ENCODE measurements at places on chromosomes 3 and 15.

- peak; percentile 33 for DNase-seq
Measured at GRCh38 chr3:50230794-50231125, 5.2 kb upstream of the GNAI2 start.

- no peak for DNase-seq
Measured at GRCh38 chr3:152443212-152444023, 174.7 kb downstream of the MBNL1 start.

- no peak for DNase-seq
Measured at GRCh38 chr15:101461097-101461496, 28.4 kb downstream of the PCSK6 start.

DNA sequence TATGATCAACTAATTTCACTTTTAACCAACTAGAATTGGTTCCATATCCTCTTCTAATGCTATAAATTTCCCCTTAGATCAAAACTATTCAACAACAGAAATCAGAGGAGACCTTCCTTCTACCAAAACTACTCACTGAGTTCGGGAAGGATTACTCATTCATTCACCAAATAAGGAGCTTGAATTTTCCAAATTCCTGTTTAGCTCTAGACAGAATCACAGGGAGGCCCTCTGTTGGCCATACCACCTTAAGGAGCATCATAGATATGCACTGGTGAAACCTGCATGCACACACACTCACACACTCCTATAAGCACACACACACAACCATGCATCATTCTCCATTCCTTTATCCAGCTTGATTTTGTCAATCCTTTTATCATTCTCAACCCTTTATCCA lies 49.0 kb downstream of the SUCLG2 start:
- peak; percentile 76 for DNase-seq

- DNase-seq, result peak; percentile 64
Measured at GRCh38 chr3:126245811-126246727, 65.7 kb upstream of the ALDH1L1 start.

- no peak for DNase-seq
Measured at GRCh38 chr3:122947196-122947595, 80.4 kb downstream of the SEMA5B start.

- no peak for DNase-seq
Measured at GRCh38 chr15:98876451-98877369, 130.9 kb downstream of the PGPEP1L start.

- no peak for DNase-seq
Measured at GRCh38 chr15:79172801-79173460, 82.4 kb upstream of the RASGRF1 start.

DNA sequence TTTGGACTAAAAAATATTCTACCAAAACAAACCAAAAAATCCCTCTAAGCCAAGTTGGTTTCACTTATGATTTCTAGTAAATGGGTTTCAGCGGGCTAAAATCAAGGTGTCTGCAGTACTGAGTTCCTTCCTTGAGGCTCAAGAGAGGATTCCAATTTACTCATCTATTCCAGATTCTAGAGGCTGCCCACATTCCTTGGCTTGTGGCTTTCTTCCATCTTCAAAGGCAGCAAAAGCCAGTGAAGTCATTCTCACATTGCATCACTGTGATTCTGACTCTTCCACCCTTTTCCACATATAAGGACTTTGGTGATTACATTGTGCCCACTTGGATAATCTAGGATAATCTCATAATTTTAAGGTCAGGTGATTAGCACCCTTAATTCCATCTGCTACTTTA lies 48.1 kb downstream of the DPPA2 start:
- no peak for DNase-seq

DNA sequence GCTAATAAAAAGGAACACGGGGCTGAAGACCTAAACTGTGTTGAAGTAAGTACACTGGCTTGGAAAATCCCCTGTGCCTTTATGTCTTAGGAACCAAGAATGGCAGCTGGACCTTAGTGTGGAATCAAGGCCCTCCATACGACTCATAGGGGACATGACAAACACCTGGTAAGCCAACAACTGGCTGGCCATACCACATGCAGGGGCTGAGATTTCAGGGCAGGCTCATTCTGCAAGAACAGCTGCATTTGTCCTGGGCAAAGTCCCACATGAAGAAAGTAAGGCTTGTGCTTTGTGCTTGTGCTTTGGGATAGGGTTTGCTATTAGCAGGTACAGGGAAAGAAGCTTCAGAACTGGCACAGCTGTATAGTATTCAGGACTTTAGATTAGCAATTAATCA lies 18.0 kb downstream of the ETV5 start:
- no peak for DNase-seq

DNA sequence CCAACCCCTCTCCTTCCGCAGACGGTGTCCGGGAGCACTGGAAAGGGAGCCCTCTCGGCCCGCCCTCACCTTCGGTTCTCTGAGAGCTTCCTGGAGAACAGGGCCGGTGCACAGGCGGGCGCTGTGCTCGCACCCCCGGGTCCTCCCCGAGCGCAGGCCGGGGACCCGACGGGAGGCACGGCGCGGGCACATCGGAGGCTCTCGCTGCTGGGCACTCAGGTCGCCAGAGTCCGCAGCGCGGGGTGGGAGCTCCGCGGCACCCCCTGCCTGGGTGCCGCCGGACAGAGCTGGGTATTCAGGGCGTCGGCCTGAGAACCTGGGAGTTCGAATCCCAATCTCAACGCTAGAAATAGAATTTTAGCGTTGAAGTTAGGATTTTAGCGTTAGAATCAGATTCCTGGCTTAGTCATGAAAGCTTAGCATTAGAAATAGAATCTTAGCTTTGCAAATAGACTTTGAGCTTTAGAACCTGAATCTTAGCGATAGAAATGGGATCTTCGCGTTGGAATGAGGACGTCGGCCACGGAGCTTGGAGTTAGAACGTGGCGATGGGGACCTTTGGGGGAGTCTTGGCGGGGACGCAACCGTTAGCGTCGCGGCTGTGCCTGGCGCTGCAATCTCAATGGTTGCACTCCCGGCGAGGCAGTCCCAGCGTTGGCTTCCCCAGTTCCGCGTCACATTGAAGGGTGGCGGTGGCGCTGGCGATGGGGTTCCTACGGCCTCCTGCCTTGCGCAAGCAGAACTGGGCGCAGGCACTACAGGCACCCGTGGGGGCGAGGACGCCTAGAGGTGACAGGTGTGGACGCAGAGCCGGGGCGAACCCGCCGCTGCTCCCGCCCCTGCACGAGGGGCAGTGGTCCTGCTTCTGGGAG lies 549 bp downstream of the TRH start:
- DNase-seq, result no peak

DNA sequence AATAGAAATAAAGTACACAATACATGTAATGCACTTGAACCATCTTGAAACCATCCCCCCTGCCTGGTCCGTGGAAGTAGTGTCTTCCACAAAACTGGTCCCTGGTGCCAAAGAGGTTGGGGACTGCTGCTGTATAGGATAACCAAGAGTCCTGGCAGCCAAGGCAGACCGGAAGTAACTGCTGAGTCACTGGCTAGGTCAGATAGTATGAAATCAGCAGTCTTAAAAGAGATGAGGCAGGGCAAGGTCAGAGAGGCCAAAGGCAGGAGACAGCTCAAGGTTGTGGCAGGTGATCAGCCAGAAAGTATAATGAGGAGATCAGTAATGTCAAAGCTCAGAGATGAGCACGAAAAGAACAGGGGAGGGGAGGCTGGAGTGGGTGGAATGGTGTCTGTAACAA lies 60.2 kb downstream of the MAP3K13 start:
- DNase-seq, result peak; percentile 11

DNA sequence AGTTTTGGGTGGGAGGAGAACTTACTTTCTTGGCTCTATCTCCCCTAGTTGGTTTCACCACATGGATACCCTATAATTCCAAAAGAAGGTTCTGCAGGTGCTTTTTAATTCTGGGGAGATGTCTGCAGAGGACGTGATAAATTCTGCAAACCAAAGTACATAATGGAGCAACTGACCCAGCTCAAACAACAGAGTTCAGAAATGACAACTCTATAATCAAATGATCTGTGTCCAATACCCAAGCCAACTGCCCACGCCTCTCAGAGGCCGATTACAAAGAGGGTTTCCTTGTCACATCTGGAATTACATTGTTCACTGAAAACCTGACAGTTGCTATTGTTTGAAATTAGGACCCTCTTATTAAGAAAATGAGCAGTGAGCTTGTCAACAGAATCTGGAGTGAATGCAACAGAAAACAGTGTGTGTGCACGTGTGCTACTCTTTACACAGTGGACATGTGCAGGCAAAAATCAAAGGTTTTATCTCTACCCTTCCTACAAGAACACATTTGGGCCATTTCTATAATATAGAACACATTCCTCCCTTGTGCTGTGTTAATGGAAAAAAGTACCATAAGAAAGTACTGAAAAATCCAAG lies 593.0 kb downstream of the MAGI1 start:
- no peak for DNase-seq

- DNase-seq, result no peak
Measured at GRCh38 chr15:53982071-53982680, 3.9 kb downstream of the UNC13C start.

DNA sequence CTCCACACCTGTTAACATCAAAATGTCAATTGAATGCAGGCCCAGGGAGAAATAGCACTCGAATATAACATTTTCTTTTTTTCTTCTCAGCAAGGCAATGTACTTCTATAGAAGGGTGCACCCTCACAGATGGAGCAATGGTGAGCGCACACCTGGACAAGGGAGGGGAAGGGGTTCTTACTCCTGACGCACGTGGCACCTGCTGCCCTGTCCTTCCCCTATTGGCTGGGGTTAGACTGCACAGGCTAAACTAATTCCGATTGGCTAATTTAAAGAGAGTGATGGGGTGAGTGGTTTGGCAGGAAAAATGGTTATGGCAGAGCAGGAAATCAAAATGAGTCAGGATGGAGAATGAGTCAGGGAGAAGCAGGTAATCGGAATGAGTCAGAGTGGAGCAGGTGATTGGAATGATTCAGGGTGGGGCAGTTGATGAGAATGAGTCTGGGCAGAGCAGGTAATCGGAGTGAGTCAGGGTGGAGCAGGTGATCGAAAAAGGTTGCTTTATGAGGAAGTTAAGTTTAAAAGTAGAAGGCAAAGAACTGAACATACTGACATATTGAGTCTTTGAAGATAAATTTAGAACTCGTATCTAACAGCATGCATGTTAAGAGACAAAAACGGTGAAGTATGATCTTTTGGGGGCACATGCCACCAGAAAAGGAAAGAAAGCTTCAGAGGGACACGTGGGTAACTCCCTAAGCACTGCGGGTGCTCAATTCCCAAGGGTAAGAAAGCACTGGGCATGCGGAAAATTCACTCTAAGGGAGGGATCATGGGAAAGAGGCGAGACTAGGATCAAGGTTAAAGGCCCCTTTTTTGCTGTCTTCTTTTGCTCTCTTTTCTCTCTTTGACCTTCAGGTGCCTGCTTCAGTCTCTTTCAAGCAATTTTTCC lies 72.9 kb upstream of the GALNT15 start:
- no peak for DNase-seq

- DNase-seq, result no peak
Measured at GRCh38 chr3:69462022-69462825, 76.3 kb upstream of the FRMD4B start.

- peak; percentile 67 for DNase-seq
Measured at GRCh38 chr15:39132954-39133600, 447.8 kb upstream of the THBS1 start.

DNA sequence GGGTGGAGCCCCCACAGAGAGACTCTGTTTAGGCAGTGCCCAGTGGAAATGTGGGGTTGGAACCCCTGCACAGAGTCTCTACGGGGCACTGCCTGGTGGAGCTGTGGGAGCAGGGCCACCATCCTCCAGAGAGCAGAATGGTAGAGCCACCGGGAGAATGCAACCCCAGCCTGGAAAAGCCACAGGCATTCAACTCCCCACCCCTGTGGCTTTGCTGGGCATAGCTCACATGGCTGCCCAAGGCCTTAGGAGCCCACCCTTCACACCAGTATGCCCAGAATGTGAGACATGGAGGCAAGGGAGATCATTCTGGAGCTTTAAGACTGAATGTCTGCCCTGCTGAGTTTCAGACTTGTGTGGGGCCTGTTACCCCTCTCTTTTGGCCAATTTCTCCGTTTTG lies 19.0 kb upstream of the CHCHD6 start:
- DNase-seq, result peak; percentile 27
